ENCODE measurements at places on chromosomes 7 and 10.

GRCh38 chr10:100907175-100907574, 5.6 kb upstream of the SLF2 start:
- no peak for DNase-seq

GRCh38 chr7:41431671-41432070, 271.2 kb downstream of the INHBA start:
- no peak for DNase-seq

- no peak for DNase-seq
Measured at GRCh38 chr7:154441811-154442210, 389.6 kb downstream of the DPP6 start.

DNA sequence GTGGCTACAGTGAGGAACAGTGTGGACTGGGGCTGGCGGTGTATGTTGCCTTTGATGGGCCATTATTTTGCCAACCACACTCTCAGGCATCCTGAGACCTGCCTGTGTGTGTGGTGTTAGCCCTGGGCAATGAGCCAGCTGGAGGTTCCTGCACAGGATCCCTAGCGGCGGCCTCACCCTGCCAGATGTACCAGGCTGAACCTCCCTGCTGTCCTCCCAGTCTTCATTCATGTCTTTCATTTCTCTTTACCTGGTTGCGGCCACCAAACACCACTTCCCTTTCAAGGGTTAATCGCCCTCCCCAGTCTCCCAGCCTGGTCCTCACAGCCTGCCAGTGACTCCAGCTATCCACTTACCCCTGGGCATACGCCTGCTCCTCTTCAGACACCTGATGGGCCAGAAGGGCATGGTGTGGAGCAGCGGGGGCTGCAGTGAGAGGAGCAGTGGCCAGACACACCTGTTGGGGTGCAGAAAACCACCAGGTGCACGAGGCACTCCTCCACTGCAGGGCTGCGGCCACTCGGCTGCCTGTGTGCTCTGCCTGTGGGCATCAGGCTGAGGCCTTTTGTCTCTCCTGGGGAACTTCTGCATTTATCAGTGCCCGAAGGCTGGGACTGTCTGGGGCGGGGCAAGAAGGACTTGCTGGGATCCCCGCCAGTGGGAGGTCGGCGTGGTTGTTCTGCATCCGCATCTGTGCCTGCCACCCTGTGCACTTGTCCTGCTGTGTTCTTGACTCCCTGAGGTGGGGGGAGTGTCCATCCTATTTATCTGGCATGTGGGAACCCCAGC, 111.6 kb downstream of the ARHGAP22 start:
- DNase-seq: no peak

- no peak for DNase-seq
Measured at GRCh38 chr10:131094527-131095312, 216.8 kb downstream of the TCERG1L start.

Data from stimulated activated CD4-positive, alpha-beta T cell treated with anti-CD3 and anti-CD28 coated beads, Interleukin-4, amount 100 ng/mL, for 48 hours (primary cell).